GM13976 (cell line): ENCODE measurements at places on chromosomes 1 and 21.

DNA sequence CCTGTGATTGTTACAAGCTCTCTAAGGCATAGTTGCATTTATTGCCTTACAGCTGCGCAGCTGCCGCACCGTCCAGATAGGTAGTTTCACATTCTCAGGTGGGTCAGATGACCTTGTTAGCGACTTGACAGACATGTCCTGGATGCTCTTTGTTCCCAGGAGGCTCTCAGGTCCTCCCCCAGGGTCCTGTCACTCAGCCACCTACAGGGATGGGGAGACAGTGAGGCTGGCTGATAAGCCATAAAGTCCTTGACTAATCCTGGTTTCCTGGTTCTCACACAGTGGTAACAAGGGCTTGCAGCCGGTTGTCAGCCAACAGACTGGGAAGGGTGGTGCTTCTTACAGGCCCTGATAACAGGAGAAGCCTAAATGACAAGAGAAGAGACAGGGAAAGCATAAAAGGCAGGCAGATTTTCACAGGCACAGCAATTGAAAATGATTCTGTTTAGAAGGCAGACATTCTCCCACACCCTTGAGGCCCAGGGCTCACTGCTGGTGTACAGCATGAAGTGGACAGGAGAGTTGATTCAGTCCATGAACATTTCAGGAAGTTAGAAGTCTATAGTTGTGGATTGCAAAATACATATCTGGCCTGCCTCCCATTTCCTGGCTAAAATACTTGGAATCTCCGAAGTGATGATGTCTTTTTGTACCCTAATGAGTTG, 2.9 kb downstream of the ARF1 start:
- no peak for DNase-seq

GRCh38 chr21:40158366-40158765, 291.1 kb downstream of the PCP4 start:
- no peak for DNase-seq

DNA sequence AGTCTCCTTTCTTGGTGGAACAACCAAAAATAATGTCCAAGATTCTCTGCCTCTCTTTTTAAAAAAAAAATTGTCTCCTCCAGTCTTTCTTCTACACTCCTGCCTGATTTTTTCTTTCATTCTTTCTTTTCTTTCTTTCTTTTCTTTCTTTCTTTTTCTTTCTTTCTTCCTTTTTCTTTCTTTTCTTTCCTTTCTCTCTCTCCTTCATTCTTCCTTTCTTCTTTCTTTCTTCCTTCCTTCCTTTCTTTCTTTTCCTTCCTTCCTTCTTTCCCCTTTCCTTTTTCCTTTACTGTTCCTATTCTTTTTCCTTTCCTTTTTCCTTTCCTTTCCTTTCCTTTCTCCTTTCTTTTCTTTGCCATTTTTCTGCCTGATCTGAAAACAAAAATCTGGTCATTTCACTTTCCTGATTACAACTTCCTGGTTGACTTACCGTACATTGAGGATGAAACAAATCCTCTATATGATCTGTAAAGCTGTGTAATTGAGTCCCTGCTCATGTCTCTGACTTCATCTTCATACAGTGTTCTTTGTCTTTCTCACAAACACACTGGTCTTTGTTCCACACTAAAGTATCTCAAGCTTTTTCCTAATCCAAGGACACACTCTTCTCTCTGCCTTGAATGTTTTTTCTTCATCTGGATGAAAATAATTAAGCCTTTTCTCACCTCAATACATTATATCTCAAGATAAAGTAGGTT, 6.1 kb upstream of the KRTAP23-1 start:
- no peak for DNase-seq

- DNase-seq: no peak
These were observed 12.3 kb downstream of the RNU1-2 start for GRCh38 chr1:16907870-16908758.

- DNase-seq: no peak
These were observed 276.6 kb upstream of the FMN2 start for GRCh38 chr1:239815074-239815473.

GRCh38 chr1:59714966-59715365, 99.8 kb upstream of the HOOK1 start:
- no peak for DNase-seq

DNA sequence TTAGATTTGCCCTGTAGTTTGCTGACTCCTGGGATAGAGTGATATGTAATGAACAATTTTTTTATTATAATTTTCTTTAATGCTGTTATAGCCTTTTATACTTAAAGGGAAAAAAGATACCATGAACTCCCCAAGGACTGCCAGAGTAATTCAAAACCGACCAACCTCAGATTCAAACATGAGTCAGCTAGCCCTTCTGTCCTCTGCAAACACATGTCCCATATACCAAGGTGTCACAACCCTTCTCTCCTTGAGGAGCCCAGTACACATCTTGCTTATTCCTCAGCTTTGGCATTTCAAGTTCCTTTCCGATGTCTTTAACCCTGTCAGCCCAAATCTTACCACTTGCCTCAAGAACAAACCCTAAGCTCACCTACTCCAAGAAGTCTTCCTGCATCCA, 184.9 kb downstream of the KCNH1 start:
- no peak for DNase-seq

DNA sequence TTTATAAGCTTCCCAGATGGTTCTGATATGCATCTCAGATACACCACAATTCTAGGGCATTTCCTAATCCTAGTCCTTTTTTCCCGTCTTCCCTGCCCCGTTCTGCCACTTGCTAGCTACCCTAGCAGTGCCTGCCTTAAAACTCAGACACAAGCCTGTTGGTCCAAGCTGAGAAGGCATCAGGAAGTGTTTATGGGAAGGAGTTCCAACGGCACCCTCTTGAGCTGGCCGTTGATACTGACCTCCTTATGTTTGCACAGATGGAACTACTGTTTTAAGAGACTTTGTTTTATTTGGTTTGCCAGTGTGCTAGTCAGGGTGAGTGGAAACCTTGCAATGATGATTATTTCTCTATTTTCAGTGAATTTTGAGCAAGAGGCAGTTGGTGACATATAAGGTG, 67.2 kb downstream of the UCK2 start:
- no peak for DNase-seq

DNA sequence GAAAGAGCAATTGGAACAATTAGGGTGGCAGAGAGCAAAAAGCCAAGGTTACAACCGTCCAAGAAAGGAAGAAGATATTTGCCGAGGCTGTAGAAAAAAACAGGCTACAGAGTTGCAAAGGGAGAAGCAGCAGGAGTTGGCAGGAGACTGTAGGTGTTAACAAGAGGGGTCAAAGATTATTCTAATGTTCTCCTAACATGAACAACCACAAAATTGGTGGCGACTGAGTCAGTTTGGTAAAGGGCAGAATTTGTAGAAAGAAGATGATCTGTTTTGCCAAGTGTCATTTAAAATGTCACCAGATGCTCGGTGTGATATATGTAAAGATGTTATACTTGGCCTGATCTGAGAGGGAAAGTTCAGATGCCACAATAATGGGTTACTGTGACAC, 401 bp upstream of the PRUNE1 start:
- no peak for DNase-seq

DNA sequence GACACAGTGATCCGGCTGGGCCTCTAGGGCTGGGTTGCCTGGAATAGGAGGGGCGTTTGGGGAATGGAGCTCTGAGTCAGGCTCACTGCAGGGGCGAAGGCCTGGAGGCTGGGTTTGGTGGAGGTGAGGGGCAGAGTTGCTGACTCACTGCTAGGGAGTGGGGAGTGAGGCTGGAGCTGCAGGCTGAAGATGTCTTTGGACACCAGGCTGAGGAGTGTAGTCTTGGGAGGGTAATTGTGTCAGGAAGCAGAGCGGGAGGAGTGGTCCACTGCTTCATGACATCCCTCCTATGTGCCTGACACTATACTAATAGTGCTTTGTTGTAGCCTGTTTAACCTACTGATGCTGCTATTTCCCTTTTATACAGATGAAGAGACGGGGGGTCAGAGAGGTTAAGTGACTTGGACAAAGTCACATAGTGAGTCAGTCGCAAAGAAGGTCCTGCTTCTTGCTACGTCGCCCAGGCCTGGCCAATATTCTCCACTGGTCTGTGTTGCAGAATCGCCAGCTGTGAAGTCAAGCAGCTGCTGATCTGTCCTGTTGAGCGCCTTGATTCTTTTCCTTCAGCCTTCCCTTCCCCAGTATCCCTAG, 13.6 kb downstream of the ACTL8 start:
- DNase-seq: no peak

DNA sequence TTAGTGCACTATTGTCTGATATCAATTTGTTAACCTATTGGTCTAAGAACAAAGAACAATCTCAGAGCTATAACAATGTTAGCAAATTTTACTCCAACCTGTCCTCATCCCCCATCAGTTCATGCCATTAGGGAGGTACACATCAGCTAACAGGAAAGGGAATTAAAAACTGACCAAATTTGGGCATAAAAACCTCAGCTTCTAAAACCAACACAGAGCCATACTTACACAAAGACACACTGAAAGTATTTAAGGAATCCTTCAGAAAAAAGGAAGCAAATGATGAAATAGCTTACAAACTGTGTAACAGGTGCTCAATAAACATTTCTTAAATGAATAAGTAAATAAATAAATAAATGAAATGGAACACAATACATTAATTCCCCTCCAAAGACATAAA, 89.2 kb downstream of the TTLL7 start:
- DNase-seq: no peak

GRCh38 chr1:202160377-202160940, at the start of gene PTPN7:
Gene PTPN7, minus strand, starts transcription at chr1:202160602. Its CDS starts 1,200 bp downstream, at chr1:202159402.
- peak; percentile 83 for DNase-seq

- no peak for DNase-seq
These were observed 29.3 kb downstream of the ZSCAN20 start for GRCh38 chr1:33501774-33502173.

GRCh38 chr1:113415310-113416070, 25.2 kb downstream of the MAGI3 start:
- no peak for DNase-seq

DNA sequence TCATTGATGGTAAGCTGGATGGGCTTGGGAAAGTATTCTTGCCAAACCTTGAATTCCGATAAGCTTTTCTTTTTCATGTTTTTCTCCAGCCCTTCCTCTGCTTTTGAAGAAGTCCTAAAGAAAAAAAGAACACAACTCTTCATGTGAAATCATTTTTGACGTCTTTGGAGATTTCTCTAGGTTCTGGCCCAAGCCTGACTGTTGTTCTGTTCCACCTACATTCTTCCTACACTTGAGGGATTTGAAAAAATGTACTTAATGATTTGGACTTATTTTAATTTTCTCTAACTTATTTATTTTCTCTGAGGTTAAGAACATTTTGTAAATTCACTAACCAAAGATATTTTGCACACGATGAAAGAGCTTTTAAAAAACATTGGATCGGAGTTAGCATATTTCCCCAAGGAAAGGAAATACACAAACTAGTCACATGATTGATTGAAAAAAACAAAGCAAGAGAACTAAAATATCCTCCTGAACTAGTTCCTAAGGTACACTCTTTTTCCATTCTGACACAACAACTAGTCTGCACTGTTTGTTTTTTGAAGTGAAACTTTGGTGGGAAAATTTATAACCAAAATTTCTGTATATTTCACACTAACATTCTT, 82.3 kb downstream of the LTN1 start:
- no peak for DNase-seq

DNA sequence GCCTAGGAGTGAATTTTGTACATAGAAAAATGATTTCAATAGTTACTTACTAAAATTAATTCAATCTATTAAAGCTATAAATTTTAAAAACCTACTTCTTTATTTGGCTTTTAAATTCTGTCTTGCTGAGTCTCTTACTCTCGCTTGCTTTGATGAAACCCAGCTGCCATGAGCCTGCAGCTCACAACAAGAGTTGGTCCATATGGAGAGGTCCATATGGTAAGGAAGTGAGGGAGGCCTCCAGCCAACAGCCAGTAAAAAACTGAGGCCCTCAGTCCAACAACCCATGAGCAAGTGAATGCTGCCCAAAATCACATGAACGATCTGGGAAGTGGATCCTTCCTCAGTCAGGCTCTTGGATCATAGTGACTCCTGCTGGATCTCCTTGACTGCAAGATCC, 89.9 kb upstream of the CXADR start:
- DNase-seq: no peak

DNA sequence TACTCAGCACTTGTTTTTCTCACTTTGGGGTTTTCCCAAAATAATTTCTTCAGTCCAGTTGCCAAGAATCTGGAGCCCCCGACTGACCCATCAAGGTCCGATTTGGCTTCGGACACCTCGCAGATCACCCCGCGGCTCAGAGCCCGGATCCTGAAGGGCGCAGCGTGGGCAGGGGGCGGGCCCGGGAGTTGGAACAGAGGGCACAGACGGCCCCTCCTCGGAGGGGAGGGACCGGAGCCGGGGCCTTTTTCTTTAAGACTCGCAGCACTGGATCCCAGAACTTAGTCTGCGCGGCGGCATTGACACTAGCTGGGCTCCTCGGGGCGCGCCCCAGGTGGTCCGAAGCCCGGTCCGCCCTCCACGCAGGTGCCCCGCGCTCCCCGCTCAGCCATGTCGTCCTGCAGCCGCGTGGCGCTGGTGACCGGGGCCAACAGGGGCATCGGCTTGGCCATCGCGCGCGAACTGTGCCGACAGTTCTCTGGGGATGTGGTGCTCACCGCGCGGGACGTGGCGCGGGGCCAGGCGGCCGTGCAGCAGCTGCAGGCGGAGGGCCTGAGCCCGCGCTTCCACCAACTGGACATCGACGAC, at the start of gene CBR3:
Gene CBR3, plus strand, starts transcription at position 277 of the 588 bp plus-strand sequence. Its CDS starts 114 bp downstream, at position 391.
- peak; percentile 58 for DNase-seq

- DNase-seq: no peak
These were observed 21.8 kb downstream of the MIS18A start for GRCh38 chr21:32256873-32257620.

GRCh38 chr21:31233711-31234110, 110.3 kb downstream of the TIAM1 start:
- no peak for DNase-seq

- DNase-seq: peak; percentile 40
These were observed 23.3 kb downstream of the CNIH4 start for GRCh38 chr1:224380003-224380402.

DNA sequence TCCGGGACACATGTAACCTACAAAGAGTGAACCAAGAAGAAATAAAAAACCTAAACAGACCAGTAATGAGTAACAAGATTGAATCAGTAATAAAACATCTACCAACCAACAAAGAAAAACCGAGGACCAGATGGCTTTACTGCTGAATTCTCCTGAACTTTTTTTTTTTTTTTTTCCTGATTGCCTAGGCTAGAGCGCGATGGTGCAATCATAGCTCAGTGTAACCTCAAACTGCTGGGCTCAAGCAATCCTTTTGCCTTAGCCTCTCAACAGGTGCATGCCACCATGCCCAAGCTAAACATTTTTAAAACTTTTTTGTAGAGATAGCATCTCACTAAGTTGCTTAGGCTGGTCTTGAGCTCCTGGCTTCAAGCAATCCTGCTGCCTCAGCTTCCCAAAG, 11.2 kb upstream of the FGGY start:
- DNase-seq: no peak

- no peak for DNase-seq
These were observed 32.4 kb downstream of the SLC9C2 start for GRCh38 chr1:173570370-173571007.

- DNase-seq: no peak
These were observed 3.3 kb upstream of the HNRNPCL1 start for GRCh38 chr1:12851779-12852178.

GRCh38 chr1:91803847-91804545, 82.0 kb downstream of the TGFBR3 start:
- peak; percentile 70 for DNase-seq

- DNase-seq: peak; percentile 62
These were observed 801 bp downstream of the TRAF5 start for GRCh38 chr1:211327346-211327921.
